Stimulated activated CD4-positive, alpha-beta T cell treated with anti-CD3 and anti-CD28 coated beads, Interleukin-1b, Interleukin-23, amount 100 ng/mL, for 24 hours (primary cell): ENCODE measurements at places on chromosomes 1 and 21.

DNA sequence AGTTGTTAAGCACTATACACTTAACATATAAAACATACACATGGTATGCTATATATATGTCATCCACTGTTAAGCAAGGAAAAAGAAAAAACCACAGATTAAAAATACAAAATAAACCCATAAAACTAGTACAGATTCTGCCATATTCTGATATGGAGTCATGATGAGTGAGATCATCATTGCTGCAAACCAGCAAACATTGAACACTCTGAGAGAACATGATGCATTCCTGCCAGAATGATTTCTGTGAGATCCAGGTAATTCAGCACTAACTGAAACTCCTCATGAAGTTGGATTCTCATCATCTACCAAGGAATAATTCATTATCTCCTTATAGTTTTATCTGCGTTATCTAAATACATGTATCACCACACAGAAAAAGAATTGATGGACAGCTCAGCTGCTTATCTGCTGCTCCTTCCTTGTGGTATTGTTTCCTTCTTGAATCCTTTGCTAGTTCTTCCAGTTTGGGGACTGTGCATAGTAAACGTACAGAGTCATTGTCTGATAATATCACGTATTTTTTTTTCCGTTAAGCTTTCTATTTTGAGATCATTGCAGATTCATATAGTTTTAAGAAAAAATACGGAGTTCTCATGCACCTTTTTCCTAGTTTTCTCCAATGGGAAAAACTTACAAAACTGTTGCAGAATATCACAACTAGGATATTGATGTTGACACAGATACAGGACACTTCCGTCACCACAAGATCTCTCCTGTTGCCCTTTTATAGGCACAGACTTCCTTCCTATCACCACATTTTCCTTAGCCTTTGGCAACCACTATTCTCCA, 9.3 kb downstream of the RAB4A start:
- no peak for DNase-seq

- no peak for DNase-seq
These were observed 7.4 kb downstream of the IFNAR1 start for GRCh38 chr21:33332143-33332542.

- DNase-seq = peak; percentile 68
These were observed 42.8 kb upstream of the DMBX1 start for GRCh38 chr1:46446646-46447498.

- DNase-seq = no peak
These were observed 62.5 kb upstream of the TARBP1 start for GRCh38 chr1:234541286-234541975.

DNA sequence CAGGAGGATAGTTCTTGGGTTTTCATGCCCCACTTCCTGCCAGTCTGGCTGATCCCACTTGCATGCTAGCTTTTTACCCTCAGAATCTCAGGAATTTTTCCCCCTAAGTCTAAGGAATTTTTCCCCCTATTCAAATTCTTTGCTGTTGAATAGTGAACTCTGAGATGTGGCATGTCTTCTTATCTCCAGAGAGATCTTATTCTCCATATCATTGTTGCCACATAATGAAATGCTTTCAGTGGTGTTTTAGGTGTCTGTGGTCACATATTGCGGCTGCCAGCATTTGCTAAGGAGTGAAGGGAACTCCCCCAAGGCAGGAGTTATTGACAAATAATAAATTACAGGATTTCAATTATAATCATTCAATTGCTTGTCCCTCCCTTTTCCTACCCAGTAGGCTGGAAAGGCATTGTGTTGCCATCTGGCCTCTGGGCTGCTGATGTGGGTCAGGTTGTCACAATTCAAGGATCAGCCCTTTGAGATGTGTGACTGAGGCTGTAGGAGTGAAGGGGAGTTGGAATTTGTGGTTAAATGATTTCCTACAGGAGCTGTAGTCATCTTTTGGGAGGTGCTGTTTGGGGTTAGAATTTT, 3.9 kb upstream of the FLG start:
- no peak for DNase-seq

GRCh38 chr21:25657140-25657539, 18.1 kb downstream of the JAM2 start:
- DNase-seq = no peak

GRCh38 chr1:189970331-189971230, 507.1 kb downstream of the BRINP3 start:
- DNase-seq = no peak

DNA sequence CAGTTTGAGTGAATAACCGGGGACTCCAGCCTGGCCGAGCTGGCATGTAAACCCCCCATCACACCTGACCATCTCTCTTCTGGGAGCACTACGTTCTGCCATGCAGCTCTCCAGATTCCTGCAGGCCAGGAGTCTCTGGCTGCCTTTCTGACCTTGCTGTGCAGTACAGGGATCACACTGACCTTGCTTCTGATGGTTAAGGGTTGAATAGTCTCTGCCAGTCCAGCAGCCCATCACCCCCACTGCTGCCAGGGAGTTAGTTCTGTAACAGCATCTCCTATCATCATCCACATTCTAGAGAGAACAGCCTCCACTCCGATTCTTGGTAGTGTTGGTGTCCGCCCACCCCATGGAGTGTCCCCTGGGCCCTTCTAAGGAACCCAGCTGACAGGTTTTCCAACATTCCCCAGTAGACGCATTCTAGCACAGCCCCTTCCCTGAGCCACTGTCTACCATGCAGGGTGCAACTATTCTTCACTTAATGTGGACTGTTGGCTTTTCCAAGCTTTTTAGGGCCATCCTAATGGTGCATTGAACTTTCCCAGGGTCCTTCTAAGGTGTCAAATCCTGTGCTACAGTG, 109.8 kb downstream of the RIPK4 start:
- DNase-seq = no peak

DNA sequence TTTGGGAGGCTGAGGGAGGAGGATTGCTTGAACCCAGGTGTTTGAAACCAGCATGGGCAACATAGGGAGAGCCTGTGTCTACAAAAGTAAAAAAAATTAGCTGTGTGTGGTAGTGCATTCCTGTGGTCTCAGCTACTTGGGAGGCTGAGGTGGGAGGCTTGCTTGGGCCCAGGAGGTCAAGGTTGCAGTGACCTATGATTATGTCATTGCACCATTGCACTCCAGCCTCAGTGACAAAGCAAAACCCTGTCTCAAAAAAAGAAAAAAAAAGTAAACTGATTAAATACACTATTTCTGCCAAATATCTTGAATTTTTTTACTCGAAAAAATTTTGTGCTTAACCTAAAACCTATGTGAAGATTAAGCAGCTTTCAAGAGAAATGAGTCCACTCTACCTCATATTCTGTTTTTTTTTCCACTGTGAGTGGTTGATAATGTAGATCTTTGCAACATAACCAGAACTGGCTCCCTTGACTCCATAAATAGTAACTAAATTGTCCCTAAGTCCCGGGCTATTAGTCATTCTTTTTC, 19.4 kb upstream of the ZNF281 start:
- DNase-seq = no peak

GRCh38 chr1:41629571-41629970, 145.1 kb upstream of the EDN2 start:
- no peak for DNase-seq
